Ascending aorta (tissue), 2 donors: ENCODE measurements at places on chromosomes 6 and 20. TPM values are rescaled to one million over a fixed set of nuclear protein-coding genes. Genes with fewer than 3 reads are reported as not detected.
A peak's percentile ranks its signal among the peaks of the same experiment; 100 is the strongest.

GRCh38 chr20:63863021-63863797 is 1.9 kb upstream of the TPD52L2 start:
- peak overlapping the region; percentile 92 for H3K4me3 ChIP-seq
- H3K27me3 ChIP-seq: no peaks in the 10 kb centered on the region
- peaks cover 6% of the 10 kb centered on the region for H3K36me3 ChIP-seq
- no peaks in the 10 kb centered on the region for H3K4me1 ChIP-seq
- H3K27ac ChIP-seq: peak overlapping the region; percentile 77

GRCh38 chr6:8238773-8239683 is 136.7 kb upstream of the EEF1E1 start:
- H3K4me3 ChIP-seq: no peak overlapping the region
- H3K36me3 ChIP-seq: no peaks in the 10 kb centered on the region
- H3K27me3 ChIP-seq: no peaks in the 10 kb centered on the region
- H3K27ac ChIP-seq: no peak overlapping the region

GRCh38 chr6:44021589-44022295 is 105.5 kb downstream of the MRPL14 start:
- H3K27me3 ChIP-seq: no peaks in the 10 kb centered on the region
- DNase-seq: no peak
- H3K27ac ChIP-seq: no peak overlapping the region

DNA sequence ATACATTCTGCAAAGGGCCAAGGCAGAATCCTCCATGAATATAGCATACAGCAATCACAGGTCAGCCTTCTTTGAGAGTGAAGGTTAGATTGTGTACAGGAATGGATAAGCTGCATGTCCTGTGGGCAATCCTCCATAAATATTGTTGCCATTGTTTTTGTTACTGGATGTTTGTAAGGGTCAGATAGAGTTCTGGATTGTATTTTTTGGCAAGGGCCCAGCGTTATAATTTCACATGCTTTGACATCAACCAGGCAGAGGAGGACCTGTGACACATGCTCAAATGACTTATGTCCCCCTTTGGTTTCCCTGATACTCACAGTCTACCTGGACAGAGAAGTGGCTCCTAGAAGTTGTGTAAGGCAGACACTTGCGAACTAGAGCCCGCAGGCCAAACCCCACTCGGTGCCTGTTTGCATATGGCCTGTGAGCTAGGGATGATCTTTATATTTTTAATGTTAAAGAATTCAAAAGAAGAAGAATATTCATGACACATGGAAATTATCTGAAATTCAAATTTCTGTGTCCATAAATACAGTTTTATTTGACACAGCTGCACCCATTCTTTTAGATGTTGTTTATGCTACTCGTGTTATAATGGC is 5.4 kb downstream of the LY86 start:
- H3K4me1 ChIP-seq: no peaks in the 10 kb centered on the region
- no peaks in the 10 kb centered on the region for H3K27me3 ChIP-seq
- H3K4me3 ChIP-seq: no peak overlapping the region
- no peak for DNase-seq
- H3K27ac ChIP-seq: no peak overlapping the region

The PSORS1C1 gene
- total RNA-seq: not detected

The C6orf141 gene
- total RNA-seq: not detected

- H3K4me3 ChIP-seq: no peak overlapping the region
- no peak overlapping the region for H3K27ac ChIP-seq
- DNase-seq: no peak
- peaks cover 3% of the 10 kb centered on the region for H3K36me3 ChIP-seq
- no peaks in the 10 kb centered on the region for H3K4me1 ChIP-seq
- H3K27me3 ChIP-seq: no peaks in the 10 kb centered on the region
Observed at GRCh38 chr6:80126657-80127345, 20.3 kb downstream of the BCKDHB start.
